ENCODE measurements at places on chromosomes 12 and 14.

DNA sequence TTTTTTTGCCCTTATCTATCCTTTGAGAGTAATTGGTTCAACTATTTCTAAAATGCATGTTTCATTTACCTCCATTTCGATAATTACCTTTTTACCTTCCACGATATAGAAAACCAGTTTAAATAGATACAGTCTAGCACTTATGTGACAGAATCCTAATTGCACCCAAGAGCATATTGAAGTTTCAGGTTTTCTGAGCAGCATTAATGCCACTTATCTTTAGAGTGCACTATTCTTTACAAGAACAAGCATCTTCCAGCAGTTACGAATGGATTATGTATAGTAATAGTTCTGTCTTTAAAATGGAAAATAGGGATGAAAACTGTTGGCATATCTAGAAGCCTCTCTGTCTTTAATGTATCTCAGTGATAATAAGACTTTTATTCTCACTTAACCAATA is 82.2 kb upstream of the ATXN7L3B start:
- DNase-seq = no peak

GRCh38 chr12:129901254-129901653 is 2.6 kb downstream of the TMEM132D start:
- no peak for DNase-seq

- DNase-seq = no peak
These were observed 42.5 kb upstream of the DIO3 start for GRCh38 chr14:101518611-101519473.

DNA sequence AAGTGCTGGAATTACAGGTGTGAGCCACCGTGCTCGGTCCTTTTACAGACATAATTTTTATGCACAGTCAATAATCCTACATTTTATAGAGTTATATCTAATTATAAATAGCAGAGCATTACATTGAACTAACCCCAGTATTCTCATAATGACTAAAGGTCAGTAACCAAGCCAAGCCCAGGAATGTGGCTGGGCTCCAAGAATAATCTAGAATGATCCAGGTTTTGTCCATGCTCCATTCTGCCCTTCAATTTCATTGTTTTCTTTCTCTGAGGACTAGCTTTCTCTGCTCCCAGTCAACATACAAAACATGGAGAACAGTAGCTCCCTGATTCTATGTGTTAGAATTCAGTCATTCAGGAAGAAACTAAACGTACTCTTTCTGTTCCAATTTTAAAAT is 92.1 kb upstream of the KRR1 start:
- DNase-seq = no peak

- DNase-seq = peak; percentile 80
These were observed 65.4 kb downstream of the ACSM4 start for GRCh38 chr12:7369274-7369729.

DNA sequence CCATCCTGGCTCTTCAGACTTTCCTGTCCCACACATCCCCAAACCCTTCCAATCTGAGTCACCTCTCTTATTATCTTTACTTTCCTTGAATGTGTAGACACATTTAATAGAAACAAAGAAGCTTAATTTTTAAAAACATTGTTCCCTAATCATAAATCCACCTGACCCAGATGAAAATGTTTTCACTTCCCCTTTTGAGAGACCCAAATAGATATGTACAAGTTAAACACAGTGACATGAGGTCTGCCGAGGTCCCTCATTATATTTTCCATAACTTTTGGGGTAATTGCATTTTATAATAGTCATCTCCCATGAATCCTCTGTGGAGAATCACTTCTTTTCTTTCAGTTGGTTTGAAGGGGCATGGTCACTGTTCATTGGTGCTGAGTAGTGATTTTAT is 191.1 kb downstream of the GRIN2B start:
- DNase-seq = no peak

All from ELR (cell line).